Ovary (tissue), 10 donors: ENCODE measurements at places on chromosomes 6 and 20. TPM values are rescaled to one million over a fixed set of nuclear protein-coding genes. Genes with fewer than 3 reads are reported as not detected.

Gene HLA-DRA
- total RNA-seq: 133 TPM

DNA sequence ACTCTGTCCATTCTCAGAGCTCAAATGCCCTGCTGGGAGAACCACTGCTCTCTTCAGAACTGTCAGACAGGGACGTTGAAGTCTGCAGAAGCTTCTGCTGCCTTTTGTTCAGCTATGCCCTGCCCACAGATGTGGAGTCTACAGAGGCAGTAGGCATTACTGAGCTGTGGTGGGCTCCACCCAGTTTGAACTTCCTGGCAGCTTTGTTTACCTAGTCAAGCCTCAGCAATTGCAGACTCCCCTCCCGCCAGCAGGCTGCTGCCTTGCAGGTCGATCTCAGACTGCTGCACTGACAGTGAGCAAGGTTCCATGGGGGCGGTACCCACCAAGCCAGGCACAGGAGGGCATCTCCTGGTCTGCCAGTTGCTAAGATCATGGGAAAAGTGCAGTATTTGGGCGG lies 21.8 kb upstream of the UFL1 start:
- no peak for DNase-seq
- H3K36me3 ChIP-seq: no peaks in the 10 kb centered on the region
- H3K4me3 ChIP-seq: no peak overlapping the region

Gene SLC26A8
- not detected for total RNA-seq

Gene C6orf141
- total RNA-seq: 5.2 TPM

Gene TRIM40
- not detected for total RNA-seq

- no peaks in the 10 kb centered on the region for H3K36me3 ChIP-seq
- no peak overlapping the region for H3K27ac ChIP-seq
- H3K4me3 ChIP-seq: no peak overlapping the region
- H3K4me1 ChIP-seq: peaks cover 6% of the 10 kb centered on the region
- no peak for DNase-seq
- H3K27me3 ChIP-seq: no peaks in the 10 kb centered on the region
Measured at GRCh38 chr6:20162515-20162914, 49.8 kb downstream of the MBOAT1 start.
